ENCODE measurements at places on chromosomes 4 and X.

DNA sequence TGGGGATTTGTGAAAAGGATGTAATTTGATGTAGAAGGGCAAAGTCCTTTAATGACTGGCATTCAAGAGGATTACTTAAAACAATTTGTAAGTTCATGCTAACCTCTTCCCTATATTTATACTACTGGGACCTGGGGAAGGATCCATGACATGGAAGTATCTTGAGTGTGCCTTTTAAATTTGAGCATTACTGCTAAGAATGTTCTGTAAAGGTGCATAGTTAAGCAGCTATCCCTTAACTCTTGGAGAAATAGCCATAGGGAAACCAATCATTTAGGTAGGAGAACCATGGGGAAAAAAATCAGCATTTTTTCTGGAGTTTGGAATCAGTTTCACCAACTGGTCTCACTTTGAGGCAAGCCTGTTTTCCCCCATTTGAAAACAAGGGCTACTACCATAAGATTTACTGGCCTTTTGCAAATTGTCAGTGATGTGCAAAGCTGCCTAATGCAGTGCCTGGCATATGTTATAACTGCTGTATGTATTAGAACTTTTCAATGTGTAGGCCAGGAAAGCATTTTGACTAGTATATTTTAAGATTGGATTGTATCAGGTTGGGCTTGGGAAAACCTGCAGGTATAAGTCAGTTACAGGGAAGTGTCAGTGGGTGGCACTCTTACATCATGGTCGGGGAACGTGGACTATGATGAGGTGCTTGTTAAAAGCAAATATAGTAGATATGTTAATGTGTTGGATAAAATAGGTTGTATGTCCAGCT is 72.1 kb downstream of the PRSS12 start:
- peak; percentile 27 for DNase-seq

- no peak for DNase-seq
Observed at GRCh38 chr4:118343501-118343900, 9.3 kb downstream of the PRSS12 start.

- DNase-seq = no peak
Observed at GRCh38 chr4:183632689-183633088, 26.3 kb downstream of the RWDD4 start.

DNA sequence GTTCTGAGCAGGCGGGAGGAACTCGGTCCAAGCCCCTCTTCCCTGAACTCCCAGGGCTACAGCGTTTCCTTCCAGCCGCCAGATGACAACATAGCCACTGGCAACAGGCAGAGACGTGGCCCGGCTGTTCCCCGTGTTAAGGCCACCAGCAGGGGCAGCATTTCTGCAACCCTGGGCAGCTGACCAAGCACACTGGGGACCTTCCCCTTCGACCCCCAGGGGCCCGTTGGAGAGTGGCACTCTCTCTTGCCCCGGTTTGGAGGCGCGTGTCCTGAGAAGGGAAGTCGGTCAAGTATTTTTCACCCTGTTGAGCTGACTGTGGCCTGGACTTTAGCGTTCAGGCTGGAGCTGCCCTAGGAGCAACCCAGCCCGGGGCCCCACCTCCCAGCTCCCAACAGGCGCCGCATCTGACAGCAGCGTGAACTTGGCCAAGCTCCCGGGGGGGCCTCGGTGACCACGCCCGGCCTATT is 37.6 kb downstream of the ZBTB49 start:
- peak; percentile 18 for DNase-seq

- DNase-seq = no peak
Observed at GRCh38 chr4:145829629-145830395, 108.8 kb downstream of the ZNF827 start.

DNA sequence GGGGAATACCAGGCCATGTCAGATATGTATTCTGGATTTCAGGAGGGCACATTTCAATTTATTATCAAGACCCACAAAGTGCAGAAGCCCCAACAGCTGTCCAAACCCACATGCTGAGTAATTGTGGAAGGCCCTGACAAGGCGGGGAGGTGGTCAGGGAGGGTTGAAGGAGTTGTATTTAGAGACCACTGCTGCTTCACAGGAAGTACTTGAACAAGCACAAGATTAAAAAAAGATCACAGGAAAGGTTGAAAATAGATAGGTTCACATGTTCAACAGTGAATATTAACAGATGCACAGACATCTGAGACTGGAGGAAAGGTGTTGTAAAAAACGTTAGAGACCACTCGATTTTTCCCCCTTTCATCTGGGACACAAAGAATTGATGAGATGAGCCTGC is 17.9 kb downstream of the ATP8A1 start:
- no peak for DNase-seq

- no peak for DNase-seq
Observed at GRCh38 chrX:99051639-99052038, 1358.4 kb downstream of the PCDH19 start.

DNA sequence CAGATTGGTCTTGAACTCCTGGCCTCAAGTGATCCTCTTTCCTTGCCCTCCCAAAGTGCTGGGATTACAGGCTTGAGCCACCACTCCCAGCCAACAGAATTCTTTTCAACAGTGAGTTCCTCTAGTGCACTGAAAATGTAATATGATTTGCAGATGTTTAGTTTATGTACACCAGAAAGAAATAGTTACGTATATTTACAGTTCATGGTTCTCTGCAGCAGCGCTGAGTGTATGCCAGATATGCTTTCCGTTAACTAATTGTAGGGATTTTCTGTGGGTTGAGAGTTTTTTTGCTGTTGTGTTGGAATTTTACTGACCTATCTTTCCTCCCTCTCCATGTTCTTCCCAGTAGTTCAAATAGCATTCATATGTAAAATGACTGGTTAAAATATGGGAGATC is 44.0 kb downstream of the GAB1 start:
- no peak for DNase-seq

DNA sequence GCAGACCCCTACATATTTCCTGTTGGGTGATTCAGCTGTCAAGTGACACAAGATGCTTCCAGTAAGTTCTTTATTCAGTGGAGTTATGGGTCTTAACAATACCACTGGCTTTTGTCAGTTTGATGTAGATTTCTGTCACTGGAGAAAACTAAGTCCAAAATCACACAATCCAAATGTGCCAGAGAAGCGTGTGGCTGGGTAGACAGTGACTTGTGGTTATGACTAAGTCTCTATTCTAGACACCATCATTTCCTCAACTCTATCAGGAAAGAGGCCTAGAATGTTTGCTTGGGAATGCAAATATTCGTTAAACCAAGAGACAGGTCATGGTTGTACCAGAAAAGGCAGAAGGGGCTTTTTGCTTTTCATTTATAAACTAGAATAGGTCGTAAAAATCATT is 54.4 kb upstream of the HS3ST1 start:
- DNase-seq = peak; percentile 76

DNA sequence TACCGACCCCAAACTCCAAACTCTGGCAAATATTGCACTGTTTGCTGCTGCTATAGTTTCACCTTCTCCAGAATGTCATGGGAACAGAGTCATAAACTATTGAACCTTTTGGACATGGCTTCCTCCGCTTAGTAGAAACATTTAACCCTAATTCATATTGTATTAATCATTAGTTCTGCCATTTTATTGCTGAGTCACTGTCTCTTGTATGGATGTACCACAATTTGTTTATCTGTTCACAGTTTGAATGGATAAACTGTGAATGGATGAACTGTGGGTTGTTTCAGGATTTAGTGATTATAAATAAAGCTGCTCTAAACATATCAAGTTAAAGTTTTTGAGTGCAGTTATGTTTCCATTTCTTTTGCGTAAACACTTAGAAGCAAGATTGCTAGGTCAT is 10.1 kb downstream of the ANXA10 start:
- no peak for DNase-seq

- DNase-seq = no peak
Observed at GRCh38 chrX:134373736-134374135, 86.2 kb upstream of the HPRT1 start.

DNA sequence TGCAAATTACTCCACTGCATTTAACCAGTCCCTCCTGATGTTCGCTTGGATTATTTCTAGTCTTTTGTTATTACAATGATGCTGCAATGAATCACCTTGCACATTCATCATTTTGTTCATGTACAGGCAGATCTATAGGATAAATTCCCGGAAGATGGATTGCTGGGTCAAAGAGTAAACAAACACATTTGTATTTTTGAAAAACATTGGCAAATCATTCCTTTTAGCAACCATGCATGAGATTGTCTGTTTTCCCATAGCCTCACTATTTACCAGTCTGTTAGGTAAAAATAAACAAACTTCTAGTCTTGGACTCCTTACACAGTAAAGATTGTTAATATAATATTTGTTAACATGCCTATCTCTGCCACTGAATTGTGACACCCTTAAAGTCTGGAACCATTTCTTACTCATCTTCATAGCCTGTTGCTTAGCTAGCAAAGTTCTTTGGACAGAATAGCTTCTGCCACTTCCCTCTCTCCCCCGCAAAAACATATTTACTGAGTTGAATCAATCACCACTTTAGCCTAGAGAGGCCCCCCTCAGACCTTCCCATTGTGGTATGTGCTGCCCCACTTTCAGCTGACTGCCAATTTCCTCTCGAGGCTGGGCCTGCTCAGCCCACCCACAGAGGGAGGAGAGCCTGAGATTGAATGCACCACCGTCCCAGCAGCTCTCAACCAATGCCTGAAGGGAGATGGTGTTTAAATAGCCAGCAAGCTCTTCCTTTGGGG is 108.4 kb upstream of the ATXN3L start:
- DNase-seq = peak; percentile 69

- DNase-seq = no peak
Observed at GRCh38 chr4:10552591-10553280, 95.5 kb upstream of the ZNF518B start.

DNA sequence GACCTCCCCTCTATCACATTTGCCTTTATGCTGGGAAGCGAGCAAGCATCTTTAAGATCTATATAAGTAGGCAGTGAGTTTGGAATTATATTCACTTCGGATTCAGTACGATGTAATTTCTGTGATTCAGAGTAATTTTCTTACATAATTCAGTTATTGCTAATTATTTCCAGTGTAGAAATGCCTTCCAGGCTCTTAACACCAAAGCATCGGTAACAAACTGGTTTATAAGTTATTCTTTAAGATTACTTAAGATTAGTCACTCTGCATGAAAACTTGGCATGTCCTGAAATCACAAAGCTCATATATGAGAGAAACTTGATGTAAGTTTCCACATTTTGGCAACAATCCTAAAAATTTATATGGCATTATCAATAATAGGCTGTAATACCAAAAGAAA is 120.8 kb downstream of the ADAMTS3 start:
- DNase-seq = no peak

- DNase-seq = no peak
Observed at GRCh38 chr4:53119680-53120079, 246.2 kb downstream of the SCFD2 start.

DNA sequence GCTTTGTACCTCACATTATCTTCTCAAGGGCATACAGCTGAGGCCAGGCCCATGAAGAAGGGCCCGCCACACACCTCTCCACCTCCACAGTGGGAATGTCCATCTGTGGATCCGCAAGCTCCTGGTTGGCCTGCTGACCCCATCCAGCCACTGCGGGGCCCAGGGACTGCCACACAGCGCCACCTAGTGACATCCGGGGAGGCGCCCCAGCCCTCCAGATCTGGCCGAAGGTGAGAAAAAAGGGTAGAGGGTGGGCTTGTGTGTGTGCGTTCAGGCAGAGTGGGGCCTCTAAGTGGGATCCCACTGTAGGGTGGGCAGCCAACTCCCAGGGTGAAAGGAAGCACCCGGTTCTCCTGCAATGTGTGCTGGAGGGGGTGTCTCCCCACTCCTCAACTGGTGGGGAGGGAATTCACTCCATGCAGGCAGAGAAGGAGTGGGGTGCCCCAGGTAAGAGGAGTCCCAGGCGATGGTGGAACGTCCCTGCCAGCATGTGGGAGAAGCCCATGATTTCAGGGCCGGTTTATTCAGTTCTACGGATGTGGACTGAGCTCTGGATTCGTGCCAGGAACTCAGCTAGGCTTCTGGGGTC is 117.3 kb downstream of the ENPP6 start:
- DNase-seq = no peak

GRCh38 chrX:68083510-68083909 is 349.8 kb downstream of the OPHN1 start:
- DNase-seq = no peak

DNA sequence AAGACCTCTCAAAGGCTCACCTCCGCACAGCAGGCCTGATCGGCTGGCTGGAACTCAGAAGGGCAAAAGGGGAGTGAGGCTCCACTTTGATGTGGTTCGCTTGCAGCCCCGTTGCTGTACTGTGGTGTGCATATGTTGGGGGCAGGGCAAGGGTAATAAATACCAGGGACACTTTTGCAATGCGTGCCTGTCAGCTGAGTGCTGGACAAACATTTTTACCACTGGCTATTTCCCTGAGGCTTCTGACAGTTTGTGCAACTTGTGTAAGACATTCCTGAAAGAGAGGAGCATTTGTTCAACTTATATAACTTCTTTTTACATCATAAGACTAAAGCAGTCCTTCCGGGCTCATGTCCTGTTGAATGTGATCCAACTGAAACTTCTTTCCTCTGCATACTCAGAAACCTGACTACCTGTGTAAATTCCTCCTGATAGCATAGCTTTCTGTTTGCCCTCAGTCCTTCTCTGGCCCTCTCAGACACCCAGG is 82.3 kb downstream of the SPRY1 start:
- peak; percentile 25 for DNase-seq

DNA sequence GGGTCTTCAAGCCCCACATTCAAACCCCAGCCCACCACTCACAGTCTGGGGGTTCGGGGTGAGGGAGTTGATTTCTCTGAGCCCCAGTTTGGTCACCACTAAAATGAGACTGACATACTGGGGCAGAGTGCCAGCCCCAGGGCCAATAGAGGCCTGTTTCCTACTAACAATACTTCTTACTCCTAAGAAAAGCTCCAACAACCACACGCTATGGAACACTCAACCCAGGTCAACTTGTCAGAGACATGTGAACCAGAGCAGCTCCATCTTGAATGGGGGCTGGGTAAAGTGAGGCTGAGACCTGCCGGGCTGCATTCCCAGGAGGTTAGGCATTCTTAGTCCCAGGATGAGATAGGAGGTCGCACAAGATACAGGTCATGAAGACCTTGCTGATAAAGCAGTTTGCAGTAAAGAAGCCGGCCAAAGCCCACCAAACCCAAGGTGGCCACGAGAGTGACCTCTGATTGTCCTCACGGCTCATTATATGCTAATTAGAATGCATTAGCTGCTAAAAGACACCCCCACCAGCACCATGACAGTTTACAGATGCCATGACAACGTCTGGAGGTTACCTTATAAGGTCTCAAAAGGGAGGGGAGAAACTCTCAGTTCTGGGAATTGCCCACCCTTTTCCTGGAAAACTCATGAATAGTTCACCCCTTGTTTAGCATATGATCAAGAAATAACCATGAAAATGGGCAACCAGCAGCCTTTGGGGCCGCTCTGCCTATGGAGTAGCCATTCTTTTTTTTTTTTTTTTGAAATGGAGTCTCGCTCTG is 26.6 kb upstream of the HTRA3 start:
- no peak for DNase-seq
